ENCODE measurements at places on chromosomes 5 and 9.
A peak's percentile ranks its signal among the peaks of the same experiment; 100 is the strongest.

GRCh38 chr9:2645569-2645968, 24.0 kb downstream of the VLDLR start:
- DNase-seq, result no peak

GRCh38 chr5:58411372-58411771, 48.5 kb downstream of the PLK2 start:
- no peak for DNase-seq

GRCh38 chr9:21933865-21934264, 60.3 kb downstream of the CDKN2A start:
- DNase-seq, result no peak

DNA sequence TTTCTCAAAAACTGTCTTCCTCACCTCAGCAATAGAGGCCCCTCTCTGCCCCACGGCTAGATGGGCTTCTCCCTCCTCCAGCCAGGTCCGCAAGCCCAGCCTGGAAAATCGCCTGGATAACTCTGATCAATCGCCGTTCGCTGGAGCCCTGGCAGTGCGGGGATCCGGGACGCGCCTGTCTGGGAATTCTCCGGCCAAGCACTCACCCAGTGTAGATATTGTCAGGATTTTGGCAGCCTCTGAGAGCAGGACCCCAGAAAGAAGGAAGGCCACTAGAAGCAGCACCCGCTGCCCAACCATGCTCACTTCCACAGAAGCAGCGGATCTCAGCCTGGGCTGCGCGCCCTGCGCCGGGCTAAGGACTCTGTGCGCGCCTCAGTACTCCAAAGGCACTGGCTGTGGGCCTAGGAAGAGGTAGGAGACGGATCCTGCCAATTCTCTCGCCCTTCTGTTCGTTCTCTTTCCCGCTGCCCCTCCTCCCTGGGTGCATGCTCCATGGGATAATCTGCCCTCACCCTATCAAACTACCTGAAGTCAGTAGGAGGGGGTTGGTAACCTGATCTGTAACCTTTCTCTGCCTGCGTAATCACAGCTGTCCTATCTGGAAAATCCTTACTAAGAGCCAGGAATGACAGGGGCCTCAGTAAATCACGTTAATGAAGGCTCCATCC, at the start of gene UGT3A1:
Gene UGT3A1, minus strand, starts transcription at position 450 of the 671 bp plus-strand sequence. Its CDS starts 150 bp downstream, at position 300.
- DNase-seq, result peak; percentile 72

DNA sequence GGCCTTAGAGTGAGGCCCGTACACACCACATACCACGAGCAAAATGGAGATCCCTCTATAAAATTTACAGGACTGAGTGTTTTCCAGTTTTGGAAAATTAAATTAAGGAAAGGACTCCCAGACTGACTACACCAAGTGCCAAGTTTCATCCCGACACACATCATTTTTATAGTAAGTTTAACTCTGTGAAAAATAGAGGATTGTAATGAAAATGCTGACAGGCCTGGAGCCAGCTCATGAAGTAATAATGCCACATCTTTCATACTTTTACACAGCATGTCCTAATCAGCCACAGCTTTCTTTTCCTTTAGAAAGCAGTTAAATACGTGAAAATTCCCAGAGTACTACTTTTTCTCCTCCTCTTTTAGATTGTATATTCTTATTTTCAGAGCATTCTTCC, 169.2 kb downstream of the SAXO1 start:
- no peak for DNase-seq

DNA sequence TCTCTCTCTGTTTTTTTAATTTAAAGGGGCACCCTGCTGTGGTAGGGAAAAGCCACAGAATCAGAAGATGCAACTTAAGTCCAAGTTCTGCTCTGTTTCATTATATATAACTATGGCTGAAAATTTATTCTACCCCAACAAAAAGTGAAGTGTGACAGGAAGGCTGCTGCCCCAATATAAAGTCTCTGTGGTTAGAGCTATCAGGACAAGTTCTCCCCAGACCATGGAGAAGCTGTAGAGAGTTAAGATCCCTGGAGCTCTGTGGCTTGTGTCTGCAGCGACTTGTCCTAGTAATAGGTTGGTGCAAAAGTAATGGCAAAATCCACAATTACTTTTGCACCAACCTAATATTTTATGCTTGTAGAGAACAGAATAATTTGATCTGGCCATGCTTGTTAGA, 250.9 kb downstream of the PSAT1 start:
- DNase-seq, result no peak

GRCh38 chr9:19492775-19493173, 84.0 kb downstream of the ACER2 start:
- no peak for DNase-seq

DNA sequence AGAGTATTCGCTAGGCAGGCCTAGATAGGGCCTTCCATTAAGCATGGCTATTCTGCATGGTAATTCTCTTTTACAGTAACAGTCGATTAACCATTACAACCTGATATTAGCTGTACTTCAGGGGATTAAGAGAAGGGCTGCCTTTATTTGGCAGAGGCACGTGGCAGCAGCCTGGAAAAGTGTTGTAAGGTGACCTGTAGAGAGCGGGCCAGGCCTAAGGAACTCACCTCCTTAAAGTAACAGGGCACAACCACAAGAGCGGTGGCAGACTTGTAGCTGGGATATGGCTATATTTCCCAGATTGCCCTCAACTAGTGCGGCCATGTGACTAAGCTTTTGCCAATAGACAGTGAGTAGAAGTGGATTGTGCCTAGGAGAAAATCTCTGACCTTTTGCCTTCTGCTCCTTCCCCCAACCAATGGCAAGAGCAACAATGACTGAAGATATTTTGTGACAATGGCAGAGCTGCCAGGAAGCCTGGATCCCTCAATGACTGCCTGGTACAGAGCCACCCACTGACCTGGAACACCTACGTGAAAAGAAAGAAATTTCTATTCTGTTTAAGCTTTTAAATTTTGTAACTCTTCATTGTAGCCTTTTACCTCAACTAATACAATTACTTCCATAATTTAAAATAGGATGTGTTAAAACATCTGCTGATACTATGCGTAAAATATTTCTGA, 18.9 kb upstream of the ANKRD34B start:
- no peak for DNase-seq

DNA sequence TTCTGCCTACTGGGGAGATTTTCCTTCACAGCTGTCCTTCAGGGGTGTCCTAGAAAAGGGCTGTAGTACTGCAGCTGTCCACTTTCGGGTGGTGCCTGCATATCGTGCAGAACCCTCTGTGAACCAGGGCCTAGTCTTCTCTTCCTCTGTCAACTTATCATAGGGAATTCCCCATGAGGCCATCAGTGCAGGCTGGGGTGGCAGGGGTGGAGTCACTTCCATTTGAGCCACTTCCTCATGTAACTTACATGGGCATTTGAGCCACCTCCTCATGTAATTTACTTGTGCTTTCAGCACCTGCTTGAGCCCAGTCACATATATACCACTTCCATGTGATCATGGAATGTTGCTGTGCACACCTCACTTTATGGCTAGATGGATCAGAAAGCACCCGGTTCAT, 742.0 kb upstream of the RGMB start:
- DNase-seq, result no peak

- DNase-seq, result no peak
These were observed 69.7 kb downstream of the SH3GL2 start for GRCh38 chr9:17648516-17648915.

DNA sequence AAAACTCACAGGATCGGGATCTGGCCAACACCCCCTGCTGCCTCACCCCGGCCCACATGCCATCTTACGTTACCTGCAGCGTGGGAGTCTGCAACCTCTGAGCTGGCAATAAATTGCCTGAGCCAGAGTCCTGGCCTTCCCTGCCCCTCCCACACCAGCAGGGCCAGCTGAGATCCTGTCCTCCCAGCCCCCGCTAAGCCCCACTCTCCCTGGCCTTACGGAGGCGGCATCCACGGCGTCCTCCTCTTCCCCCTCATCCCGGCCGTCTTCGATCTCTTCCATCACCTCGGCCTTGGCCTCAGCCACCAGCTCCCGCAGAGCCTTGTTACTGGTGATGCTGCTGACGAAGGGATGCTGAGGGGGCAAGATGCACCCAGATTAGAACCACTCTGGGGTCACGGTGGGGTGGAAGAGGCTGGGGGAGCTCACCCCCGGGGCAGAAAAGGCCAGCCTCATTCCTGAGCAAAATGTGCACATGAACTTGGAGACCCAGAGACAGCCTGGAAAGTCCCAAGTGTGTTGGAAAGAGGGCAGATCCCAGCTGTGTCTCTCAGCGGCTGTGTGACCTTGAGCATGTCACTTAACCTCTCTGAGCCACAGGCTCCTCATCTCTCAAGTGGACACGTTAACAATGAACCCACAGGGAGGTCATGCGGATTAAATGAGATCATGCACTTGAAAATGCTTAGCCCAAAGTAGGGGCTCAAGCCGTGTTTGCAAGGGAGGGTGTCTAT, 89.9 kb upstream of the FBXW11 start:
- no peak for DNase-seq

GRCh38 chr5:95858661-95859595, 36.4 kb upstream of the GLRX start:
- DNase-seq, result peak; percentile 46

DNA sequence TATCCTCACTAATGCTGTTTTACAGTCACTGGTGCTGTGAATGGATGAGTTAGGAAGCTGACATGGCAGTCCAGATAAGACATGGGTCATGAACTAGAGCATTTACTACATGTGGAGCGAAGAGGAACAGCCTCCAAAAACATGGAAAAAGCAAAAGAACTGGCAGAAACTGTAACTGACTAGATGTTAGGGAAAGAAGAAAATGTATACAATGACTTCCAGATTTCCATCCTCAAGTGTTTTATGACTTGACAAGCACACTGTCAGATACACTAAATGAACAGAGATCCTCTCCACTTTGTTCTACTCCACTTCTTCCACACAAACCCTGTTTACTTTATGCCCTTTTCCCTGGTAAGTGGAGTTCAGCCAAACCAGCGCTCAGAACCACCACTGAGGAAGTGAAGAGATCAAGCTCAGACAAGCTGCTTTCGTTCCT, 11.5 kb downstream of the HMGCS1 start:
- DNase-seq, result no peak

DNA sequence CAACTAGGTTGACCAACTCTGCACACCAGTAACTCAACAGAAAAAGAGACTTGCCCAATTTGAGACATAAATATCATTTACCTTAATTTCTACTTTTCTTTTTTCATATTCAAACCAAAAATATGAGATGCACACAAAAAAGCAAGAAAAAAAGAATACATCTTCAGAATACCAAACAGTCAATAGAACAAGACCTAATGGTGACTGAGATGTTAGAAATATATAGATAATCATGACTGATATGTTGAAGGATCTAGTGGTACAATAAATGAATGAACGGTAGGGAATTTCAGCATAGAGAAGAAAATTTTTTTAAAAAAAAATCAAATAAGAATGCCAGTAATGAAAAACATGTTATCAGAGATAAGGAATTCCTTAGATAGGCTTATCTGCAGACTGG, 29.1 kb upstream of the ATG10 start:
- no peak for DNase-seq

DNA sequence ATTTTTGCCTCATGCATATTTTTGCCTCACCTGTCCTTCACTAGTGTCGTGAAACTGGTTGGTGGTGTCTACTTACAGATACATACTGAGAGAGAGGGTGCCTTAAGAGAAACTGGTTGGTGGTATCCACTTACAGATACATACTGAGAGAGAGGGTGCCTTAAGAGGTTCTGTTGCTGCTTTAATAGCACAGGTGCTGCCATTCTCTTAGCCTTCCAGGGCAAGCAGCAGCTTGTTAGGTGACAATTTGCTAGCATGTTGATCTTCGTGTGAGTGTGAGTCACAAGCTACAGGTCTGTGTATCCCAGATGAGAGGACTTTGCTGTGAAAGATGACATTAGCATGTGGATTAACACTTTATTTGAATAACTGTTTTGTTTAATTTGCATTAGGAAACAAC, 1.4 kb downstream of the PTTG1 start:
- DNase-seq, result no peak

GRCh38 chr5:55620009-55620765, 85.4 kb upstream of the PLPP1 start:
- DNase-seq, result no peak

GRCh38 chr9:132622159-132622558, 39.8 kb downstream of the BARHL1 start:
- DNase-seq, result no peak

DNA sequence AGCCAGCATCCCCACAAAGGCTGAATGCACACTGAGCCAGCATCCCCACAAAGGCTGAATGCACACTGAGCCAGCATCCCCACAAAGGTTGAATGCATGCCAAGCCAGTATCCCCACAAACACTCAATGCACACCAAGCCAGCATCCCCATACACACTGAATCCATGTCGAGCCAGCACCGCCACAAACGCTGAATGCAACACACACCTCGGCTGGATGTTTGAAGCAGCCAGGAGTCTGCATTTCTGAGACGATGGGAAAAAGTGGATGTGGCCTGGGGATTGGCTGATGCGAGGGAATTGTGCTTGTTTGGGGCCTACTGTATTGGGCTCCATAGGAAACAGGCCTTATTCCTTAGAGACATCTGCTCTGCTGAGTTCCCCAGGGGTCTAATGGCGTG, 30.9 kb upstream of the CEP72 start:
- DNase-seq, result no peak

DNA sequence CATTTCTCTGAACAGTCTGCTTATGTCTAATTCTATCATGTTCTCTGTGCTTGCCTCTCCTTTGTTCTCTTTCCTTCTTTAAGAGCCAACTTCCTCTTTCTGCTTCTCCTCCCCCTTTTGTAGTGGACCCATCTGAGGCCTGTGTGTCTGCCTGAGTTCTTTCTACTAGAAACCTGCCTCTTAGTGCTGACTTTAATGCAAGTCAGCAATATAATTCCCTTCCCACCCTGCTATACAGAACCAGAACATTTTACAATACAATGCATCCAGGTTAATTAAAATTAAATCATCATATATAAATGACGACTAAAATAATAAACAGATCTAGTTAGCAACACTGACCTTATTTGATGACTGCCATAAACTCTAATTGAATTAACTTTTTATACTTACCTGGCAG, 82.6 kb upstream of the GAS1 start:
- DNase-seq, result no peak

DNA sequence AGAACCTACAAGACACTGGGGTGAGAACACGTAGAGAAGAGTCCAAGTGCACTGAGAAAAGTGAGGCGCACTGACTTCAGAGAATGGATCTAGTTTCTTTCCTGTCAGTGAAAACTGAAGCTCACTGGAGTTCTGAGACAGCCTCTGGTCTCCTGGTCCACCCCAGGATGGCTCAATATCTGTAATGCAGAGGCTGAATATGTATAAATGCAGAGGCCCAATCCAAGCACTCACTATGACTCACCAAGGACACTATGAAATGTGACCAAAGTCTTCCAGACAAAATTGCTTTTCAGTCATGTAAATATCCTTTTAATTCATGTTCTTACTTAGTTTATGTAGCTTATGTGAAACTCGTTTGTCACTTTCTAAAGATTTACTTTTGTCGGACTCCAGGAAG, 53.8 kb downstream of the NFIB start:
- DNase-seq, result no peak

GRCh38 chr5:10801931-10802666, 41.1 kb upstream of the DAP start:
- DNase-seq, result no peak

GRCh38 chr9:34218446-34218845, 39.6 kb downstream of the UBAP1 start:
- DNase-seq, result no peak

DNA sequence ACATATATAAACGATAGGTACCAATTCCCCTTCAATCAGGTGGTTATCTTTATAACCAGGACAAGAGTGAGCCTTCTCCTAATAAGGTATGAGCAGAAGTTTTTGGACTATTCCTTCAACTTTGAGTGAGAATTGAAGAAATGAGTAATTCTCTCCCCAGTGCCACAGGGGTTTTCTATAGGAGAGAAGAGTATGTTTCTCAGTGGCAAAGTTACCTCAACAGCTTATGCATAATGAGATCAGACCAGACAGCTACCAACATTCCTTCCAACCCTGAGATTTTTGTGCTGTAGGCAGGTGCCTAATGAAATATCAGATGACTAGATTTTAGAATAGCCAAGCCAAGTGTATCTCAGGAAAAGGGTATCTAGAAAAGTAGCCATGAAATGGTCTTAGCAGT, 40.9 kb downstream of the ABLIM3 start:
- no peak for DNase-seq

Data from DMS 273 treated with DMSO at 0.1 percent for 48 hours (cell line).